NCI-H2081 treated with DMSO at 0.1 percent for 48 hours (cell line): ENCODE measurements at places on chromosomes 12 and 14.

- DNase-seq: no peak
Measured at GRCh38 chr12:30953257-30953656, 26.7 kb downstream of the TSPAN11 start.

DNA sequence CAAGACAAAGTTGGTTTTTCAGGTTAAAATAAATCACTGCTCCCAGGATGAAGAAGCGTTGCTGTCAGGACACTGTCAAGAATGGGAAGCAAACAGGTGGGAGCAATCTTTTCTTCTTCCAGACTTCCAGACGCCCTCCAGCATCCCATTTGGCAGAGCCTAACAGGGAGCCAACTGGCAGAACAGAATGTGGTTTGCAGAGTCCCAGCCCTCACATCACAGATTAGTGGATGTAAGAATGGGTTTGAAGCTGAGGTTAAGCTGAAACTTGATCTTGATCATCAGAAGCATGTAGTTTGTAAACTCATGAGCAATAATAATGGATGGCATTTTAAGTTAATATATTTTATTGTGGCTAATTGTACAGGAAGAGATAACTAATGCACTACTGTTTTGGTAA is 636.4 kb downstream of the SLC6A15 start:
- no peak for DNase-seq

GRCh38 chr12:124496584-124496983 is 70.8 kb downstream of the NCOR2 start:
- no peak for DNase-seq

DNA sequence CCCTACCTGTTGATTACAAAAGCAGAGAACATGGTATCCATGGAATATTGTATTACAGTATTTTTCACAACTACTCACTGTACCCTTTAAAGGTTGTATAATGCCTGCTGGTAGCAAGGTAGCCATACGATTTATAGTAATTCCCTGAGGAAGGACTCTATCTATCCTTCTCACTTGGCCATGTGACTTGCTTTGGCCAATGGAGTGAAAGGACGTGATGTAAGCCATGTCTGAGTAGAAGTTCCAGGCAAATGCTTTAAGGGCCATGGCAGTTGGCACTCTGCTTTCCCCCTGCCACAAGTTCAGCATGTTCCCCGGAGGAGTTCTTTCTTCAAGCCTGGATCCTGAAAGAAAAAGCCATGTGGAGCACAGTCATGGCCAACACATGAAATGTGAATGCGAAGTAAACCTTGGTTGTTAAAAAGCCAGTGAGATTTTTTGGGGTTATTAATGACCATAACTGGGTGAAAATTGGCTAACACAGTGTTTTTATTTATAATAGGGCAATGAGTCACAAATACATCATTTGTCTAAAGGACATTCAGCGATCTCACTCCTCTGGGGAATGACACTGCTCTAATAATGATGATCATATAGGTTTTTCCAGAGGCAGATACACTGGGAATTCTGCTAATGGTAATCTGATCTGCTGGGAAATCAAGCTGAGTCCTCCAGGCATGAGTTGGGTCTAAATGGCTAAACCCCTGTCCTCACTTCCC is 67.4 kb upstream of the SLC38A2 start:
- DNase-seq: no peak

- DNase-seq: peak; percentile 70
Measured at GRCh38 chr12:77685112-77685511, 145.6 kb upstream of the NAV3 start.

DNA sequence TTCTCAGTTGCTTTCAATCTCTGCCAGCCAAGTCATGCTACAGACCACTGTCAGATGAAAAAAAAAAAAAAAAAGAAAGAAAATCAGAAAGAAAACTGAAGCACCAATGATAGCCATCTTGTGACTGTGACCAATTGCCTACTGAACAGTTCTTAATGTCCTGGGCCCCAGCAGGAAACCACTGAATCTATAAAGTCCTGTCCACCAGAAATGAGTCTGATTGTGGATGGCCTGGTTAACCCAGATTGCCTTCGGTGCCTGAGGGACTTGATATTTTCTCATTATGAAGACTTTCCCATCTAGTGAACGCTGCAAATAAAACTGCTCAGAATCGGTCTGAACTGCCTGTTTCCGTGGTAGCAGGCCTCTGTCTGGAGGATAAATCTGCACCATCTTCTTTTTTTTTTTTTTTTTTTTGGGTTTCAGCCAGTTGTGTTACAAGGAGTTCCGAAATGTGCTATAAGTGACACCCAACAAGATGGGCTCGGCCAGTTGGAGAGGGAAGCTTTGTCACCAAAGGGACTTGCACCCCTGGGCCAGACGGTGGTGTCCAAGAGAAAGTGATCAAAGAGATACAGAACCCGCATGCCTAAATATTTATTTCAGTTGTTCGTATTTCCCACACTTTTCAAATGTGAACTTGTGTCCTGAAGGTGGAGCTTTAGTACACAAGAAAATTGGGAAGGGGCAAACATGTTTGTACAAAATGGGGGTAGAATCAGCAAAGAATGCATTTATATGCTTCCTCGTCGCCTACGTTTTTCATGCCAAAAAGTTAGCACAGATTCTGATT is 3.0 kb upstream of the PLXNC1 start:
- no peak for DNase-seq

GRCh38 chr12:64744422-64745258 is 14.6 kb downstream of the GNS start:
- no peak for DNase-seq

DNA sequence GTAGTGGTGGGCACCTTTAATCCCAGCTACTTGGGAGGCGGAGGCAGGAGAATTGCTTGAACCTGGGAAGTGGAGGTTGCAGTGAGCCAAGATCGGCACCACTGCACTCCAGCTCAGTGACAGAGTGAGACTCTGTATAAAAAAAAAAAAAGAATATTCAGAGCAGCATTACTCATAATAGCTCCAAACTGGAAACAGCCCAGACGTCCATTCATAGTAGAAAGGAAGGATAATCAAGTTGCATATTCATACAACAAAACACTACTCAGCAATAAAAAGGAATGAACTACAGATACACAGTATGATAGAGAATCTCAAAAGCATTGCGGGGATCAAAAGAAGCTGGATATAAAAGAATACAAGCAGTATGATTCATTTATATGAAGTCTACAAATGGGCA is 19.1 kb downstream of the TMEM30B start:
- DNase-seq: no peak

- no peak for DNase-seq
Measured at GRCh38 chr12:120327593-120327992, at the start of gene PLA2G1B. TSS of gene PLA2G1B (minus strand) at chr12:120327779. CDS start at chr12:120327753, 26 bp downstream.

GRCh38 chr14:68033336-68033932 is 213.9 kb downstream of the RAD51B start:
- DNase-seq: no peak

- no peak for DNase-seq
Measured at GRCh38 chr14:64821651-64822050, 58.1 kb downstream of the SPTB start.

DNA sequence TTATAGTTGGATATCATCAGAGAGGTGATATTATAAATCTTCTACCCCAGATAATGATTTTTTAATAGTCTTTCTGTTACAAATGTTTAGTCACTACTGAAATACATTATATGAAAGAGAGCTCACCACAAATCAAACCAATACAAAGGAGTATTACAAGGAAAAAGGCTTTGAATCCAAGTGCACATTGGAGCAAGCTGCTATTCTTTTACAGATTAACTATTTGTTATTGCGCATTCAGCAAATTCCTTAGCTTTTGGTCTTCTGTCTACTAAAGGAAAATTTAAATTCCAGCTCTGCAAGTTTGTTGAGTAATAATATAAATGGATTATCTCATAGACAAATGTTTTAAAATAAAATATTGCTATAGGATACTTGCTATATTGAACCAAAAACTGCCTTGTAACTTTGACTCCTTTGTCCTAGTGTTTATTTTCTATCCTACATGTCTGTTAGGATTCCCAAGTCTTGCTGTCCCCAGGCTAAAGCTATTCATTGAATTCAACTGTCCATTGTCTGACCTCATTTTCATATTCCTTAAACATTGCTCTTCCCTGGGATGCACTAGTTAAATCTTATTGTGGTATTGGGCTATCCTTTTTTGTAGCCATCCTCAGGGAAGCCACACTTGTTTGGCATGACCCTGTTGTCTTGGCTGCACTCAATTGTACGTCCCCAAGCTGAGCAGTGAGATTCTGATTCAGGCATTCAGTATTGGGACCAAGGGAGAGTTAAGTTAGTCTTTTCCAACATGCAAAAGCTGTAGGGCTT is 41.5 kb downstream of the PDE3A start:
- DNase-seq: no peak

GRCh38 chr12:76025601-76026575 is 5.7 kb downstream of the PHLDA1 start:
- no peak for DNase-seq

DNA sequence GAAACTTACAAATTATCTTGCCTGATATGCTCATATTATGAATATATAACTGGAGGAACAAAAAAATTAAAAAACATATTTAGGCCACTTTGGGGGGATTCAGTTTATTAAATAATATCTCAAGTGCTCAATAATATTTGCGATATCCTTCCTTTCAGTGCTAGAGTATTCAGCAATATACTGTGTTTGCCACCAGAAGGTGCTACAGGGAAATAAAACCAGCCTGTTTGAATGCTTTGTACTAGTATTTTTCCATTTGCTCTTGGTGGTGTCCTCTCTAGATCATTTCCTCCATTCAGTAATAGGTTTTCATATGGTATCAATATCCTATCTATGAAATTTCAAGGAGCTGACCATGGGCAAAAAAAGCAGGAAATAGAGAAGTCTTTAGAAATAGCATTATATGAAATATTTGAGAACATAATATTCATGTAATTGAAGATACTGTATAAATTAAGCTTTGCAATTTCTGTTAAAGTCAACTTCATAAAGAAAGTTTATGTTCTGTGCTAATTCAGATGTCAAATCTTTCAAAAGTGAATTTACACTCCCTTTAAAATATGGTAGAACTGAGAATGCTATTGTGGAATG is 106.2 kb upstream of the NAV3 start:
- DNase-seq: peak; percentile 10

GRCh38 chr12:111494676-111495075 is 89.0 kb downstream of the SH2B3 start:
- DNase-seq: no peak

GRCh38 chr14:100554082-100554677 is 33.0 kb downstream of the BEGAIN start:
- DNase-seq: no peak

- no peak for DNase-seq
Measured at GRCh38 chr14:68539241-68539737, 253.6 kb downstream of the ZFP36L1 start.

DNA sequence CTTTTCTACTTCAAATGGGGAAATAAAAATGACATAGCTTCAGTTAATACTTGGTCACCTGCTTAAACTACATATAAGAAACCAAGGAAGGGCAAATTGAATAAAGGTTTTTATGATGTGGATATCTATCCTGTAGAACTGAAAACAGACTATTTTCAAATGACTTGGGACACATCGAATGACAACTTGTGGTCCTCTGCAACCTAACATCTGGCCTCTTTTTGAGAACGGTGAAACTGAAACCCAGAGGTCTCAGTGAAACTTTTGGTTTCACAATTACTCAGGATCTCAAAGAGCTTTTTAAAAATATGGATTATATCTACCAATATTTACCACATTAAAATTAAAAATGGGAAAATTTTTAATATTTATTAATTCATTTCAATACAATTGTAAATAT is 65.2 kb downstream of the PPP2R5E start:
- no peak for DNase-seq

- DNase-seq: no peak
Measured at GRCh38 chr12:19657118-19657731, 217.9 kb downstream of the AEBP2 start.

- DNase-seq: no peak
Measured at GRCh38 chr12:55874443-55874842, 31.7 kb upstream of the MMP19 start.

DNA sequence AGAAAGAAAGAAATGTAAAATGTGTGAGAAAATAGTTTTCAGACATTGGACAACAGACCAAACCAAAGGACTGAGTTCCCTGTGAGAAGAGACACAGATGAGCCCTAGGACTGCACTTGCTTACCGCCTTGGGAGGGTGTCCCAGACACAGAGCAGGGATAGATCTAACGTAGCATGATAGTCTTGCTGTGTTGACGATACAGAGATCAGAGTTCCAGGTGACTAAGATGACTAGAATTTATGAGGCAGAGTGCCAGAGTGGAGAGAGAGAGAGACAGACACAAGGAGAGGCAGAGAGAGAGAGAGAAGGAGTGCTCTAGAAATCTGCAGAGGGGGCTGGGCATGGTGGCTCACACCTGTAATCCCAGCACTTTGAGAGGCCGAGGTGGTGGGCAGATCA is 148.2 kb upstream of the LMNTD1 start:
- no peak for DNase-seq

DNA sequence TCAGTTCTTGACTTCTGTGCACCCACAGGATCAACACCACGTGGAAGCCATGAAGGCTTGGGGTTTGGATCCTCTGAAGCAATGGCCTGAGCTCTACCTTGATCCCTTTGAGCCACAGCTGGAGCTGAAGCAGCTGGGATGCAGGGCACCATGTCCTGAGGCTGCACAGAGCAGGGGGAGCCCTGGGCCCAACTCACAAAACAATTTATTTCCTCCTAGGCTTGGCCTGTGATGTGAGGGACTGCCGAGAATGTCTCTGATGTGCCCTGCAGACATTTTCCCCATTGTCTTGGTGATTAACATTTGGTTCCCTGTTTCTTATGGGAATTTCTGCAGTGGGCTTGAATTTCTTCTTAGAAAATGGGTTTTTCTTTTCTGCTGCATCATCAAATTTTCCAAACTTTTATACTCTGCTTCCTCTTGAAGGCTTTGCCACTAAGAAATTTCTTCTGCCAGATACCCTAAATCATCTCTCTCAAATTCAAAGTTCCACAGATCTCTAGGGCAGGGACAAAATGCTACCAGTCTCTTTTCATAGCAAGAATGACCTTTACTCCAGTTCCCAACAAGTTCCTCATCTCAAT is 288.2 kb downstream of the CCDC59 start:
- DNase-seq: no peak

DNA sequence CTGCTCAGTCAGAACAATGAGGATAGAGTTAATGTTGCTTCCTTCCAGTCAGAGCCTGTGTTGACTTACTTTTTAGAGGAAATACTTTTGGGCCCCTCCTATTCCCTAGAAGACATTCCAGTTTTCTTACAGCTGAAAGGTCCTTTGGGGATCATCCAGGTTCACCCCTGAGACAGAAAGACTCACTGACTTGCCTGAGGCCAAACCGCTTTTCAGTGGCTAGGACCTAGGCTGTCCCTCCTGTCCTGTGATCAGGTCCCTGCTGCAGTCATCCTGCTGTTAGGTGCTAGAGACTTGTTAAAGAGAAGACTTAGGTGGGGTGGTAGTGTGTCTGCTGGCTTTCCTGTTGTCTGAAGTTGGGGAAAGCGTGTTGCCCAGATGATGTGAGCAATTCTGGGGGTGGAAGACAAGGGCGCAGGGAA is 39.6 kb downstream of the SUSD6 start:
- no peak for DNase-seq

DNA sequence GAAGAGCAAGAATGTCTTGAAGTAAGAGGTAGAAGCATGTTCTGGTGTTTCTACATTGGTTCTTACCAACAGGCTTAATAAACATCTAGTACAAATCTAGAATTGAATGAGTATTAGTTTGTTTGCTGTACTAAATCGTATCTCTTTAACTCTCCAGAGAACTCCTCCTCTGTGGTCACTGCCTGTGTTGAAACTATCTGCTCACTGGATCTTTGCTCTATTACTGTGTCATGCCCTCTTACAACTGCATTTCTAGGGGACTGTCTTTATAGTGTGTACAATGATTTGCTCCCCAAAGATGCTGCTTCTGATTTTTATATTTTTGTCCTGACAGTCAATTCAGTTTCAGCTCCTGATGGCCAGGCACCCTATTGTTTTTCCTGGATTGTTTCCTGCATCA is 50.1 kb upstream of the E2F7 start:
- no peak for DNase-seq
